Fibroblast of skin of right biceps (primary cell): ENCODE measurements at places on chromosomes 5 and 9.
A peak's percentile ranks its signal among the peaks of the same experiment; 100 is the strongest.

DNA sequence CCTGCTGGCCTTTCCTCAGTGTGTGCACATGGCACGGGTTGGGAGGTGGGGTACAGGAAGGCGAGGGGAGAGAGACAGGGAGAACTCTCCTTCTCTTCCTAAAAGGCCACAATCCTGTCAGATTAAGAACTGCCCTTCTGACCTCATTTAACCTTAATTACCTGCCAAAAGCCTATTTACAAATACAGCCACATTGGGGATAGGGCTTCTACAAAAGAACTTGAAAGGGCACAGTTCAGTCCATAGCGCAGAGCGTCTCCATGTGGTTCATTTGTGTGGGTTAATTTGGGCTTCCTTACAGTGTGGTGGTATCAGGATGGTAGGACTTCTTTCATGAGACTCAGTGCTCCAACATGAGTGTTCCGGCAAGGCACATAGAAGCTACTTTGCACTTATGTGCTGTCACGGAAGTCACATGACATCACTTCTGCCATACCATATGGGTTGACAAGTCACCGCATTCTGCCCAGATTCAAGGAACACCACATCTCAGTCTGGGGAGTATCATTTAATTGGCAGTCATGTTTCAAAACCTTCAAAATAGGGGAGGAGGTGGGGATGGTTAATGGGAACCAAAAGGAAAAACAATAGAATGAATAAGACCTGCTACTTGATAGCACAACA, 46.8 kb downstream of the NLN start:
- DNase-seq, result no peak

DNA sequence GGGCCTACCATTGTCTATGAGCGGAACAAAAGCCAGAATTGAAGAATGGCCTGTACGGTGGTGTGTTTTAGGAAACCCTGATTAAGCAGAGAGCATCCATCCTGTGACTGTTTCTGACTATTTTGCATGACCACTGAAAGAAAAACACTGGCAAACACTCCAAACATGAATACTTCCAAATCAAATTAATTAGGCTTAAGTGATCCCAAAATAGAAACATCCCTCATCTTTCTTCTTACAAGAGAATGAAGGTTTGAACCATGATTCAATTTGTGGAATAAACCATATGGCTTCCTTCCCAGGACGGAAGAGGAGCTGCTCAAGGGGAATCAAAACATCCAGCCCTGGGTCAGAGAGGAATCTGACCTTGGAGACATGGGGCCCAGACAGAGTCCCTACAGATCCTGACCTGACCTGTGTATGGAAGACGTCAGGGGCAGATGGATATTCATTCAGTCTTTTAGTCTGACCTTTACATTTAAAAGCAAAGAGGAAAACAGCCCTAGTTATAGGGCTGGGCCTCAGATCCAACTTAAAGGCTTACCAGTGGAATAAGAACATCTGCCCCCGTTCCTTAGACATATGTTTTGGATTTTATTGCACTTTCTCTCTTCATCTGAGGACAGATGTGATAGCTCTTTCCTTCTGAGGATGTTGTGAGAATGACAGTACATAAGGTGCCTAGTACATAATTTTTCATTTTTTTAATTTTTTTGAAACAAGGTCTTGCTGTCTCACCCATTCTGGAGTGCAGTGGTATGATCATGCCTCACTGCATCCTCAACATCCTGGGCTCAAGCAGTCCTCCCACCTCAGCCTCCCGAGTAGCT, 17.6 kb upstream of the RECK start:
- peak; percentile 67 for DNase-seq

DNA sequence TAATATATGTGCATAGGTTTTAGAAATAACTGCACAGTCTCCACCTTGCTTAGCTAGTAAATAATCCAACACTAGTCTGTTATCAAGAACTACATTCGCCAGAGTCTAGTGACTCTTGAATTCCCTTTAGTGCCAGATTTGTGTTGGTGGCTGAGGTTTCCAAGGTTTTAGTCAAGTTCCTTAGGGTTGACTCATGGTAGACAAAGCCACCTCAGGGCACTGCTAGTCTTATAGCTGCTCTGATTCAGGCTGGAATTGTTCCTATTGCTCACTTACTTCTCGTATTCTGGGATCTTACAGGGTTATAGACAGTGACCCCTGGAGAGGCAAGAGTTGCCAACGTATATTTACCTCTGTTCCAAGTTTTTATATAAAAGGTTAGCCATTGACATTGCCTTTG, 1369.8 kb upstream of the CDH9 start:
- DNase-seq, result peak; percentile 88

DNA sequence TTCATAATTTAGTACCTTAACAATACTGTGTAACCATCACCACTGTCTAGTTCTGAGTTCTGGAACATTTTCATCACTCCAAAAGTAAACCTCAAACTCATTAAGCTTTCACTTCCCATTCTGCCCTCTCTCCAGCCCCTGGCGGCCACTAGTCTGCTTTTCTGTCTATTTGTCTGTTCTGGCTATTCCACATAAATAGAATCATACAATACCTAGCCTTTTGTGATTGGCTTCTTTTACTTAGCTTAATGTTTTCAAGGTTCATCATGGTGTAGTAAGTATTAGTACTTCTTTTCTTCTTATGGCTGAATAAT, 138.7 kb downstream of the RAPGEF6 start:
- DNase-seq, result no peak
